Upper lobe of right lung (tissue), 1 donor: ENCODE measurements at places on chromosomes 12 and 14. TPM values are rescaled to one million over a fixed set of nuclear protein-coding genes. Genes with fewer than 3 reads are reported as not detected.

Gene KRT5
- total RNA-seq = 8.8 TPM

GRCh38 chr12:59041241-59042121 lies 121.2 kb upstream of the LRIG3 start:
- H3K4me1 ChIP-seq = no peaks in the 10 kb centered on the region
- H3K36me3 ChIP-seq = no peaks in the 10 kb centered on the region
- H3K27me3 ChIP-seq = no peaks in the 10 kb centered on the region
- no peak overlapping the region for H3K27ac ChIP-seq
- H3K4me3 ChIP-seq = no peak overlapping the region

GRCh38 chr12:10098791-10099190 lies at the start of gene CLEC1A:
TSS of gene CLEC1A (minus strand) at chr12:10098985. CDS start at chr12:10098922, 63 bp downstream.
- H3K4me1 ChIP-seq = peaks cover 16% of the 10 kb centered on the region
- peak within 1 kb of the TSS; percentile 63 for H3K27ac ChIP-seq
- no peaks in the 10 kb centered on the region for H3K27me3 ChIP-seq
- H3K36me3 ChIP-seq = no peaks in the 10 kb centered on the region
- H3K4me3 ChIP-seq = peak within 1 kb of the TSS; percentile 44

DNA sequence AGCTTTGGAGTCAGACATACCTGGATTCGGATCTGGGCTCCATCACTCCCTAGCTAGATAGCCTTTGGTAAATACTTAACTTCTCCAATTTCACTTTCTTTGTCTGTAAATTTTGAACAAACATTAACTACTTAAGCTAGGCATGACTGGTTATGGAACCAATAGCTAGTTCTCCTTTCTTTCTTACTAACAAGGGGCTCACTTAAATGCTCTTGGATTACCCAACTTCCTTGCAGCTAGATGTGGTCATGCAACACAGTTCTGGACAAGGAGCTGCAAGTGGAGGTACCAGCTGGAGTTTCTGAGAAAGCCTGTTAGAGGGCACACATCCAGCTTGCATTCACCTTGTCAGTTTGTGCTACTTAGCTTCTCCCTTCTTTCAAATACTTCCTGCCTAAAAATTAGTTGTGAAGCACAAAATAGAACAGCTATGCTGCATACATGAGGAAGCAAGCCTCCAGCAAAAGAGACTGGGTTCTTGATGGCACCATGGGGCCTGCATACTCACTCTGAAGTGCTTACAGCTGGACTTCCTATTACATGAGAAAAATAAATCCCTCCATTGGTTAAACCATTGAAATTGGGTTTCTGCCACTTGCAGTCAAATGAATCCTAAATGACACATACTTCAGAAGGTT lies 210.1 kb upstream of the EEA1 start:
- H3K4me3 ChIP-seq = no peak overlapping the region
- peaks cover 10% of the 10 kb centered on the region for H3K4me1 ChIP-seq
- no peak for DNase-seq
- no peaks in the 10 kb centered on the region for H3K36me3 ChIP-seq
- peak overlapping the region; percentile 8 for H3K27ac ChIP-seq

Gene GRIP1
- 5.2 TPM for total RNA-seq

GRCh38 chr12:42507081-42507480 lies 82.5 kb downstream of the PRICKLE1 start:
- no peak overlapping the region for H3K4me3 ChIP-seq
- no peak overlapping the region for H3K27ac ChIP-seq
- no peak for DNase-seq
- H3K27me3 ChIP-seq = no peaks in the 10 kb centered on the region
- H3K36me3 ChIP-seq = no peaks in the 10 kb centered on the region
- no peaks in the 10 kb centered on the region for H3K4me1 ChIP-seq

- no peak overlapping the region for H3K27ac ChIP-seq
- no peaks in the 10 kb centered on the region for H3K4me1 ChIP-seq
- H3K27me3 ChIP-seq = no peaks in the 10 kb centered on the region
- H3K36me3 ChIP-seq = no peaks in the 10 kb centered on the region
- no peak for DNase-seq
Measured at GRCh38 chr12:54701940-54702592, 53.9 kb upstream of the DCD start.

Gene SH2B3
- 47.1 TPM for total RNA-seq

- no peak overlapping the region for H3K4me3 ChIP-seq
- H3K27me3 ChIP-seq = no peaks in the 10 kb centered on the region
Measured at GRCh38 chr14:54366736-54367735, 29.8 kb upstream of the CDKN3 start.

DNA sequence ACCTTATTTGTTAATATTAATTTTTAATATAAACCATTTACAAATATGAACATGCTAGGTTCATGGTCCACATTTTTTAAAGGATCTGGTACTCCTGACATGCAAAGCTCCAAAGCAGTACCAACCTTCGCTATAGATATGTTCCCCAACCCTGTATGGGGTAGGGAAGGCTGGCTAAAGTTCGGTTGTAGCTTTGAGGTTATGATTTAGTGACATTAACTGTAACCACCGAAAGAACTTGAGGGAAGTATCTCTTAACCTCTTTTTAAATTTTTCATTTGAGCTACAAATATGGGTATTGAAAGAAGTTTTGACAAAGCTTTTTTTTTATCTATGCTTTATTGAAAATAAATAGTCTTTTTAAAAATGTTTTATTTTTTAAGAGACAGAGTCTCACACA lies 115.5 kb downstream of the DYRK2 start:
- no peak overlapping the region for H3K27ac ChIP-seq
- no peak for DNase-seq
- no peaks in the 10 kb centered on the region for H3K4me1 ChIP-seq
- no peak overlapping the region for H3K4me3 ChIP-seq
- no peaks in the 10 kb centered on the region for H3K27me3 ChIP-seq

- DNase-seq = no peak
- no peaks in the 10 kb centered on the region for H3K27me3 ChIP-seq
- H3K4me3 ChIP-seq = no peak overlapping the region
- H3K4me1 ChIP-seq = no peaks in the 10 kb centered on the region
- H3K27ac ChIP-seq = no peak overlapping the region
Measured at GRCh38 chr12:51517800-51518199, 73.2 kb upstream of the SCN8A start.

Gene MUCL1
- not detected for total RNA-seq

DNA sequence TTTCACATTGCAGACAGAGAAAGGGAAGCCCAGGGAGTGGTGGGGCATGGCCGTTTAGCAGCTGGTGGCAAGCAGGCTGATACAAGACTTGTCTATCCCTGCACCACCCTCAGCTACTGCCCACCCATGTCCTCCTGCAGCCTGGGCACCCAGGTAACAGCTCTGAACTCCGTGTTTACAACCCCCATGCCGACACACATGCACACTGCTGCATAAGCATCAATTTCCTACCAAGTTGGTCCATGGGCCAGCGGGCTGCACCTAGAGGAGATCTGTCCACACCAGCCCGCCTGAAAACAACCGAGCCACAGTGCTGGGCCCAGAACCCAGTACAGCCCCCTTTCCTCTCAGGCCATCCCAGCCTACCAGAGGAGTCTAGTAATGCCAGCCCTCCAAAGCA lies 75.9 kb upstream of the C14orf180 start:
- H3K27me3 ChIP-seq = no peaks in the 10 kb centered on the region
- no peak for DNase-seq
- H3K27ac ChIP-seq = no peak overlapping the region
- no peak overlapping the region for H3K4me3 ChIP-seq

Gene PPP2R5E
- 46.0 TPM for total RNA-seq

- no peak overlapping the region for H3K4me3 ChIP-seq
- H3K27me3 ChIP-seq = peaks cover 28% of the 10 kb centered on the region
- H3K27ac ChIP-seq = no peak overlapping the region
- no peak for DNase-seq
Measured at GRCh38 chr12:125247477-125247876, 182.2 kb downstream of the AACS start.

Gene FOXA1
- 20.6 TPM for total RNA-seq

GRCh38 chr12:123850246-123851134 lies 88.4 kb downstream of the DNAH10 start:
- peaks cover 1% of the 10 kb centered on the region for H3K27me3 ChIP-seq
- no peak overlapping the region for H3K27ac ChIP-seq
- H3K36me3 ChIP-seq = no peaks in the 10 kb centered on the region
- no peaks in the 10 kb centered on the region for H3K4me1 ChIP-seq
- DNase-seq = no peak

Gene KRT2
- not detected for total RNA-seq

GRCh38 chr12:56256326-56256960 lies 1.7 kb downstream of the ANKRD52 start:
- H3K36me3 ChIP-seq = peaks cover 55% of the 10 kb centered on the region
- no peak overlapping the region for H3K4me3 ChIP-seq
- peaks cover 18% of the 10 kb centered on the region for H3K4me1 ChIP-seq
- H3K27me3 ChIP-seq = no peaks in the 10 kb centered on the region
- no peak overlapping the region for H3K27ac ChIP-seq

DNA sequence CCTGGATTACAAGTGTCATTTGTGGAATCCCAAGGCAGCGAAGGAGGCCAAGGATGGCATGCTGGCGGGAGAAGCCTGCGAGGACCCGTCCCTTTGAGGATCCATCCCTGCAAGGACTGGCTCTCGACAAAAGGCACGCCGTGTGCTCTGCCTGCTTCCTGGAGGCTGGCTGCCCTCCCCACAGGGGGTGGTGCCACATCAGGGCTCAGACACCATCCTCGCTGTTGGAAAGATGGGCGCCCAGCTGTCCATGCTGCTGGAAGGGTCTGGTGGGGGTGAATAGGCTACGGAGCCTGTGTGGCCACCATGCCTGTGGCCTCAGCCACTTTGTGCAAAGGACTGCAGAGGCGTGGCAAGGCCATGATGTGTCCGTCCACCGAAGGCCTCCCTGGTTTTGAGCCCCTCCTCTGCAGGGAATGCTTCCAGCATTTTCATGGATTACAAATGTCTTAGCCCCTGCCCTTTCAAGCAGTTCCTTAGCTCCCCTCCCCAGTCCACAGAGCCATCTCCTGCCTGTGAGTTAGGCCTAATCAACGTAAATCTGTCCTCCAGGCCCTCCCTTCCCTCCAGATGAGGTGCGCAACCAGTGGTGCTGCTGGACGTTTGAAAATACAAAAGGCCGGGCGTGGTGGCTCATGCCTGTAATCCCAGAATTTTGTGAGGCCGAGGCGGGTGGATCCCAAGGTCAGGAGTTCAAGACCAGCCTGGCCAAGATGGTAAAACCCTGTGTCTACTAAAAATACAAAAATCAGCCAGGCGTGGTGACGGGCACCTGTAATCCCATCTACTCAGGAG lies 22.1 kb downstream of the ZBTB42 start:
- no peak overlapping the region for H3K4me3 ChIP-seq
- no peaks in the 10 kb centered on the region for H3K36me3 ChIP-seq
- peaks cover 16% of the 10 kb centered on the region for H3K4me1 ChIP-seq
- DNase-seq = peak; percentile 56
- H3K27me3 ChIP-seq = no peaks in the 10 kb centered on the region

GRCh38 chr12:87597114-87597513 lies 432.1 kb downstream of the C12orf50 start:
- no peak overlapping the region for H3K4me3 ChIP-seq
- no peaks in the 10 kb centered on the region for H3K4me1 ChIP-seq
- no peak overlapping the region for H3K27ac ChIP-seq
- no peaks in the 10 kb centered on the region for H3K27me3 ChIP-seq
- H3K36me3 ChIP-seq = no peaks in the 10 kb centered on the region
- DNase-seq = no peak

DNA sequence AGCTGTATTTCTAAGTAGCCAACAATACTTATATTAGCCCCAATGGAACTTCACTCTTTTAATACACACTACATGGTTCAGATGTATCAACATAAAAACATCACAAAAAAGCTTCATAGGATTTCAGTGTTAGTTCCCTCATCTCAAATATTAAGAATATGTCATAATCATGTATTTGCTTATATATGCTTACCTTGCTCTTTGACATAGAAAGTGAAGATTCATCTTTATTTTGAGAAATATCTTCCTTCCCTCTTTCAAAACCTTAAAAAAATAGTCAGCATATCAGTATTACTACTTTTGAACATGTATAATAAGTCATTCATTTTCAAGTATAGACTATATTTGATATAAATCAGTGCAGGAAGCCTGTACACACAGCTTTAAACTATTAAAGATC lies 62.2 kb upstream of the BBS10 start:
- no peaks in the 10 kb centered on the region for H3K36me3 ChIP-seq
- H3K27me3 ChIP-seq = no peaks in the 10 kb centered on the region
- DNase-seq = no peak
- no peak overlapping the region for H3K4me3 ChIP-seq
- no peak overlapping the region for H3K27ac ChIP-seq

Gene KRT71
- not detected for total RNA-seq

Gene GYS2
- total RNA-seq = not detected

- H3K27ac ChIP-seq = no peak overlapping the region
- H3K4me3 ChIP-seq = no peak overlapping the region
- no peaks in the 10 kb centered on the region for H3K27me3 ChIP-seq
- H3K36me3 ChIP-seq = no peaks in the 10 kb centered on the region
Measured at GRCh38 chr12:65960820-65961189, 136.5 kb downstream of the HMGA2 start.

DNA sequence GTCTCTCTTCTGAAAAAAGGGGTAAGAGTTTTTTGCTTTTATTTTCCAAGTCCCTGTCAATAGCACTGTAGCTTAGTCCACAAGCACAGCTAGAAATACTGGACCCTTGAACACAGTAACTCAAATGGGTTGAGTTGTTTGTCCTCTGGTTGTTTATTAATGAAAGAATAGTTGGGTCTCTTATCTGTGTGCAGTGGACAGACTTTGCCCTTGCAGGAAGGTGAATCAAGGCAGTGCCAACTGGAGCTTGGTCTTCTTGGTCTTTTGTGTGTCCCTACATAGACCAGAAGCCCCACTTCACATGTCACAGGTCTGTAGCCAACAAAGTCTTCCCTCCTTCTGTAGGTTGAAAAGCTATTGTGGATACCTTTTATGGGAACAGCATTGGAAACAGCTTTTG lies 322.0 kb downstream of the AACS start:
- H3K27ac ChIP-seq = no peak overlapping the region
- no peak overlapping the region for H3K4me3 ChIP-seq
- no peaks in the 10 kb centered on the region for H3K4me1 ChIP-seq
- no peaks in the 10 kb centered on the region for H3K27me3 ChIP-seq

DNA sequence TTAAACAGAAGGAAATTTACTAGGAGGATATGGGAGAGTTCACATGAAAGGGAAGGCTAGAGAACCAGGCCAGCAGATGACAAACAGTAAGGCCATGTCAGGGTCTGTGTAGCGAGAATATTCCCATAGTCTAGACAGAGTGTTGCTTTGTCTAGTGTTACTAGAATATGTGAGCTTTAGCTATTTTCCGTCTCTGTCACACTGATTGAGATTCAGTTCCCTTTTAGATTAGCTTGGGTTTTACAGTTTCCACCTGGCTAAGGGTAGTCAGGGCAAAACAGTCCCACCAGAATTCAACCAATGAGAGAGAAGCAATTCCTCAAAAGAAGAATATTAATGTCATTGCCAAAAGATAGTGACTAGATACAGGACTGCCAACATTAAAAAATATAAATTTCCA lies 82.8 kb upstream of the MDM1 start:
- no peaks in the 10 kb centered on the region for H3K4me1 ChIP-seq
- H3K27me3 ChIP-seq = no peaks in the 10 kb centered on the region
- no peak for DNase-seq
- no peak overlapping the region for H3K27ac ChIP-seq
- H3K36me3 ChIP-seq = no peaks in the 10 kb centered on the region
- H3K4me3 ChIP-seq = no peak overlapping the region
